Stimulated activated CD8-positive, alpha-beta memory T cell treated with anti-CD3 and anti-CD28 coated beads, Interleukin-7, amount 100 ng/mL, for 24 hours (primary cell): ENCODE measurements at places on chromosomes 12 and 14.

GRCh38 chr12:57087010-57087690, 1.8 kb upstream of the NAB2 start:
- DNase-seq, result peak; percentile 88

GRCh38 chr14:92649066-92649465, 99.4 kb downstream of the LGMN start:
- DNase-seq, result no peak

GRCh38 chr12:125381373-125381772, 316.1 kb downstream of the AACS start:
- no peak for DNase-seq

- DNase-seq, result no peak
Measured at GRCh38 chr12:109762071-109762672, 48.5 kb downstream of the FAM222A start.

GRCh38 chr12:86006727-86007126, 132.6 kb downstream of the NTS start:
- DNase-seq, result no peak

- no peak for DNase-seq
Measured at GRCh38 chr12:63206909-63207308, 55.9 kb upstream of the AVPR1A start.

- no peak for DNase-seq
Measured at GRCh38 chr12:30268041-30268440, 427.6 kb downstream of the IPO8 start.

- DNase-seq, result no peak
Measured at GRCh38 chr14:32013083-32013482, 64.0 kb upstream of the ARHGAP5 start.

GRCh38 chr12:94649349-94650142, 811 bp downstream of the TMCC3 start:
- peak; percentile 15 for DNase-seq

- DNase-seq, result no peak
Measured at GRCh38 chr14:33103489-33103888, 164.8 kb downstream of the NPAS3 start.

DNA sequence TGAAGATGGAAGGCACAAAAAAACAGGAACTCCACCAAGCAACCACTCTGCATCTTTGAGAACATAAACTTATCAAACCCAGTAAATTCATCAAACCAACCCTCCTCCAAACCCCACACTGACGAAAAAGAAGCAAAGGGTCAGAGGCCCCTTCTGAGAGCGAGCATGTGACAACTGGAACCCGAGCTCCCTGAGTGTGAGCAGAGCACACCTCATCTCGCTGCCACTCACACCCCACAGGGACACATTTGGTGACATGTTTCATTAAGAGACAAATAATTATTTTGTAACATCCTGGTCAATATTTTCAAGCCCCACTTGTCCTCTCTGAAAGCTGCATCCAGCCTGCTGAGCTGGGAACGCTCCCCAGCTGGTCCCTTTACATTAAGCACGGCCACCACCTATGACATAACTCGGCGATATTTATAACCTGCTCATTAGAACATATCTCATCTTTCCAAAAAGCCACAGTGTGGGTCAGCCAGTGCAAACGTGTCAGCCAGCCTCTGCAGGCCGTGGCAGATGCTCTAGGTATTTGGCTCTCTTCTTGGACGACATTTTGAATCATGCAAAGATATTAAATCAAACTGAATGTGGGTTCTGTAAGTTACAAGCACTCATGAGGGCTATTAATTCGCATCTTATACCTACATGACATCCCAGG, 120.1 kb downstream of the TTC7B start:
- no peak for DNase-seq

DNA sequence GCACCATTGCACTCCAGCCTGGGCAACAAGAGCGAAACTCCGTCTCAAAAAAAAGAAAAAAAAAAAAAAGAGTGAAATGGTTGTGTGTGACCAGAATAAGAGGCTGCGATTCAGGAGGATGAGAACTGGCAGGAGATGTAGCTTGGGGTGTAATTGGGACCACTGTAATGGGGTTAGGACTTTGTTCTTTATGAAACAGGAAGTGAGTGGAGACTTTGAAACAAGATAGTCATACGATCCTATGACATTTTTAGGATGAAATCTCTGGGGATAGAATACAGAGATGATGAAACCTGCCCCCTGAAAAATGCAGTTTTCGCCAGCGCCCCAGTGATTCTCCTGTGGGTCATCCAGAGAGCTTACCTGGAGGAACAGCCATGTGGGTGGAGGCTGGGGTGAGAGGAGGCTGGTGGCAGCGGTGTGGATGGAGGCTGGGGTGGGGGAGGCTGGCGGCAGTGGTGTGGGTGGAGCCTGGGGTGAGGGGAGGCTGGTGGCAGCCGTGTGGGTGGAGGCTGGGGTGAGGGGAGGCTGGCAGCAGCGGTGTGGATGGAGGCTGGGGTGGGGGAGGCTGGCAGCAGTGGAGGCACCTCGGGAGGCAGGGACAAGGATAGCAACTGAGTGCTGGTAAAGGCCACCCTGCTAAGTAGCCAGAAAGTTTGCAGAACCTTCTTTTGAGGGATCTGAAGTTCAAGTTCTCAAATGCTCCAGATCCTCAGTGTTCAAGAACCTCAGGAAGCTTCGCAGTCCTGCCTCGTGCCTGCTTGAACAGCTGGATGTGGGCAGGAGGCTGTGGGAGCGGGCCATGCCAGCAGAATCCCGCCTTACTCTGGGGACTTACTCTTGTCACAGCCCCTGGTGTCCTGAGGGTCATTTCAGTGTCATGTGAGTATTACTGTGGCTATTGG, 20.2 kb downstream of the FBXL14 start:
- DNase-seq, result no peak

DNA sequence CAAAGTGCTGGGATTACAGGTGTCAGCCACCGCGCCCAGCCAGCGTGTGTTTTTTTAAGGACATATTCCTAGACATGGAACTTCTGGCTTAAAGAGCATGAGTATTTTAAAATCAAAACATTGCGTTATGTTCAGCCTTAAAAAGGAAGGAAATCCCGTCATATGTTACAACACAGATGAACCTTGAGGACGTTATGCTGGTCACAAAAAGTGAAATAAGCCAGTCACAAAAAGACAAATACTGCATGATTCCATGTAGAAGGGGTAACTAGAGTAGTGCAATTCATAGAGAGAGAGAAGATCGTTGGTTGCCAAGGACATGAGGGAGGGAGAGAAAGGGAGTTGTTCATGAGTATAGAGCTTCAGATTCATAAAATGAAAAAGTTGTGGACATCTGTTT, 53.9 kb downstream of the ACACB start:
- no peak for DNase-seq

DNA sequence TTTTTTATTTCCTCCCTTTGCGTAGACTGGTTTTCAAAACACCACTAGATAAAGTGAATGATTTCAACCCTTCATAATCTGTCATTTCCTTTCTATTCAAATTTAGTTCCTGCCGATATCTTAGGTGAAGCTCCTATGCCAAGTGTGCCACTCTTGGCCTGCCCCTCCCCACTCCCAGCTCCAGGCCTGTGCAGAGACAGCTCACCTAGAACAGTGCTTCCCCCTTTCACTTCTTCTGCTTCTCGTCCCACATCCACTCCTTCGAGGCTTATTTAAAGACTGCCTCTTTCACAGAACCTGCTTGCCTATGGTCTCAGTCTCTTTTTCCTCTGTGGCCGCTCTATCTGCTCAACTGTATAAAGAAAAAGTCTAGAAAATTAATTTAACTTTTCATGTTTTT, 473.8 kb downstream of the RAD51B start:
- DNase-seq, result no peak

DNA sequence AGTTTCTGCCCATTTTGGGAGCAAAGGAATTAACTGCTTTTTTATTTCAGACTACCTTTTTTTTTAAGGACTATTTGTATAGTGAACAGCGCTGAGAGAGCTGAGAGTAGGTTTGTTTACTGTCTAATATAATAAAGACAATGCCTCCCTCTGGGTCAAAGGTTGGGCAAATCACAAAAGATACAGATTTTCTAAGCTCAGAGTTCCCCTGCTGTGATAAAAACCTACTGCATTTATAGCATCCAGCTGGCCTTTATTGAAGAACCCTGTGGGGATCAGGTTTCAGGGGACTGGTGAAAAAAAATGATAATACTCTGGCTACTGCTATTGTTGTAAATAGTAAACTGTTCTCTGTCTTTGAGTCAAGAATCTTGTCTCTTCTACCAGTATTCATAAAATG, 28.7 kb downstream of the CCDC59 start:
- no peak for DNase-seq

GRCh38 chr14:32679927-32680612, 258.6 kb upstream of the NPAS3 start:
- no peak for DNase-seq

GRCh38 chr12:96121271-96121711, 72.9 kb upstream of the ELK3 start:
- DNase-seq, result no peak

GRCh38 chr12:53074999-53075370, 4.2 kb downstream of the SPRYD3 start:
- DNase-seq, result no peak

- DNase-seq, result no peak
Measured at GRCh38 chr12:51538599-51538998, 52.4 kb upstream of the SCN8A start.

DNA sequence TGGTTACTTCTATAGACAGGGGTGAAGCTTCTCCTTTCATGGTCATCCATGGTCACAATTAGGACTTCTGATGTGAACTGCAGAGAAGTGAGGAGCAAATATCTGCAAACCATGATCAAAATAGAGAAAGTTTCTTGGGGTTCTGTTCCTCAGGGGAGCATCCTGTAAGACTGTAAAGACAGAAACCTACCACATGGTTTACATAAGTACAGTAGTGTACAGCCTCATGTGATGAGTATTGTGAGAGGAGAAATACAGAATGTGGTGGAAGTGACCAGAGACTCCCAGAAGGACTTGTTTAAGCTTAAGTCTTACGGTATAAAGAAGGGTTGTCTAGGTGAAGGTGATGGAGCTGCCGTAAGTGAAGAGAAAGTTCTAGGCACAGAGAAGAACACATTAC, 484.7 kb downstream of the LRIG3 start:
- DNase-seq, result no peak

DNA sequence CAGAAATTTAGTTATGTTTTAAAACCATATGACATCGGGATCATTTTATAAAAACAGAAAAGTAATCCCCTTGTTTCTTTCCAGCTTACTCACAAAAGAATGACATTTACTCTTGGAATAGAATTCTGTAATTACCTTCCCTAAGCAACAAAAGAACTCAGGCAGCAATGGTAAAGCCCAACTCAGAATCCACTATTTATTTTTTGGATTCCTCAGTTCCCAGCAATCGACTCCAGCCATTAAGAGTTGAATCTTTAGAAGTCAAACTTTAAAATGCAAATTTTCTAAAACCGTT, 65.9 kb downstream of the FOXN3 start:
- DNase-seq, result no peak

DNA sequence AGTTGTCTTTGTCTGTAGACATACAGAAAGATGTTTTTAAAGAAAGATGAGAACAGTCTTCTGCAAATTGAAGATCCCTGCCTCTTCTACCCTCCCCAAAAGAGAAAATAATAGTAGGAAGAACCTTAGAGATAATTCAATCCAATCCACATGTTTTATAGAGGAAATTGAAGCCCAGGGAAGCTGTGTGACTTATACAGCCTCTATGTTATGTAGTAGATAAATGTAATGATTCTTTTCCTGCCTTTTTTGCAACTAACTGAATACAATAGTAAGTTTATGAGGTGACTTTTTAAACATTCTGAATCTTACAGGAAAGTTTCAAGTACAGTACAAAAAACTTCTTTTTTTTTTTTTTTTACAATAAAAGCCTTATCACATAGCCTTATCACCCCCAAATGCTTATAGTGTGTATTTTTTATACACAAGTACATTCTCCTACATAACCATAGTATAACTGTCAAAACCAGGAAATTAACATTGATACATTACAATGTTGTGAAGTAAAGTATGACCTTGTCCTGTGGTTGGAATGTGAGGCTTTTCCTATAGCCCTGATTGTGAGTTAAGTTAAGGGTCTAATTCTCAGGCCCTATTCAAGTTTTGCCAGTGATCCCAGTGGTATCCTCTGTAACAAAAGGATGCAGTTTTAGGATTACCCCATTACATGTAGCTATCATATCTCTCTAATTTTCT, 94.4 kb downstream of the FIGNL2 start:
- DNase-seq, result no peak

GRCh38 chr14:104171895-104172294, 33.5 kb downstream of the KIF26A start:
- no peak for DNase-seq

DNA sequence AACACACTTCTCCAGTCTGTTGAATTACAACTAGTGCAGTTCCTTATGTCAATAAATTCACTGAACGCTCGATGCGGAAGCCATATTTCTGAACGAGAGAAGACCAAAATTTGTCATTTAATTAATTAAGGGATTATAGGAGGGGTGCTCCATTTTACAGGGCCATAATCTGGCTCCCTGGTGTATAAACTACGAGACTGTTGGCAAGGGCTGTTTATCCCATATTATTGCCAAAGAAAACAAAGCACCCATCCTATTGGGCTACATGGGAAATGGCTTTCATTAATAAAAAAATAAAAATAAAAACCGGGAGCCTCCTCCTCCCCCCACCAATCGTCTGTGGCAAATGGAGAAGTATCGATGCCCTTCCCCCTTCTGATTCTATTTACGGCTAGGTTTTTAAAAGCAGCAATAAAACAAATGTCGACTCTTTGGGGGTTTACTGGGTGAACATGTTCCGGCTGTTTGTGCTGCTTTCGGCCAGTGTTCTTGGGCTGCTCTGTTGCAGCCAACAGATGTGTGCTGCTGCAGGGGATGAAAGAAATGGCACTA, 24.8 kb downstream of the ATF7 start:
- DNase-seq, result no peak

- DNase-seq, result no peak
Measured at GRCh38 chr12:41476499-41477439, 288.6 kb downstream of the PDZRN4 start.

GRCh38 chr14:91350813-91351511, 66.7 kb downstream of the CCDC88C start:
- DNase-seq, result no peak

GRCh38 chr12:99752740-99753139, 105.2 kb downstream of the GARIN6 start:
- no peak for DNase-seq

GRCh38 chr14:103846543-103847450, 578 bp downstream of the PPP1R13B start:
- DNase-seq, result no peak

GRCh38 chr12:116881877-116882507, 751 bp upstream of the HRK start:
- DNase-seq, result no peak

GRCh38 chr14:105074601-105075053, 9.4 kb upstream of the GPR132 start:
- no peak for DNase-seq

GRCh38 chr12:104784592-104784991, 173.5 kb downstream of the SLC41A2 start:
- no peak for DNase-seq

GRCh38 chr12:54127538-54128259, 61.1 kb downstream of the SMUG1 start:
- DNase-seq, result no peak

GRCh38 chr12:46110928-46111699, 120.7 kb upstream of the SCAF11 start:
- no peak for DNase-seq
